ENCODE measurements at places on chromosomes 12 and 14. TPM values are rescaled to one million over a fixed set of nuclear protein-coding genes. Genes with fewer than 3 reads are reported as not detected.

PTPN6 gene
- total RNA-seq: 0.59 TPM

TMEM52B gene
- total RNA-seq: not detected

C14orf119 gene
- total RNA-seq: 41.6 TPM

DNA sequence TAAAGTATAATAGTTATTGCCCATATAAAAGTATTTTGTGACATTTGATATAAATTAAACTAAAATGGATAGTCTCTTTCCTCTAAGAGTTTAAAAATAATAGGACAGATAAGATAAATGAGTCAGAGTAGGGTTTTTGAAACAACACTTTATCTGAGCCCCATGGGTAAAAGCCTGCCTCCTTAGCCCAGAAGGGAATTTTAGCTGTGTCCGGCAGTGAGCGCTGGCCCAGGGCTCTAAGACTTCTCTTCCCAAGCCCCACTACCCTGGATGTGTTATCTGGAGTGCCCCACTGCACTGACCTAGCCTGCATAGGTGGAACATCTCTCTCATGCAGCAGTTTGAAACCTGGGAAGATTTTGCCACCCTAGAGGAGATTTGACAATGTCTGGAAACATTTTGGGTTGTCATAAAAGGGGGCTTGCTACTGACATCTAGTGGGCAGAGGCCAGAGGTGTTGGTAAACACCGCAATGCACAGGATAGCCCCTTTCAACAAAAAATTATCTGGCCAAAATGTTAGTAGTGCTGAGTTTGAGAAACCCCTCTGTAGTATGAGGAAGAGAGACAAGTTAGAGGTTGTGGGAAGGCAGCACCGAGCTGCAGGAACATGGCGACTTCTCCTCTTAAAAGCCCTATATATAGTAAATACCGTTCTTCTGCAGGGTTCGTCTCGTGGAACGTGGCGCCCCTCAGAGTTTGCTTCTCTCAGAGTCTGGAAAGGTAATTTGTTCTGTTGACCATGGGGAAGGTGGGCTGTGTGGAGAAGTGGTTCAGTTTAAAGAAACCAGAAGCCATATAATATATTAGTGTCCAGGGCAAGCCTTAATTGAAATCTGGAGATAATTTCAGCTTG lies 29.3 kb upstream of the ATF1 start:
- H3K4me1 ChIP-seq: no peaks in the 10 kb centered on the region
- no peak overlapping the region for H3K27ac ChIP-seq
- H3K4me3 ChIP-seq: no peak overlapping the region
- no peak for DNase-seq
- H3K27me3 ChIP-seq: no peaks in the 10 kb centered on the region

GRCh38 chr12:107033758-107034739 lies 47.1 kb upstream of the MTERF2 start:
- DNase-seq: no peak
- no peak overlapping the region for H3K4me3 ChIP-seq
- H3K27me3 ChIP-seq: no peaks in the 10 kb centered on the region
- H3K4me1 ChIP-seq: no peaks in the 10 kb centered on the region
